Kidney tubule cell (primary cell): ENCODE measurements at places on chromosomes 3 and 15.

- DNase-seq: peak; percentile 18
Measured at GRCh38 chr3:172357850-172358754, 90.2 kb downstream of the GHSR start.

DNA sequence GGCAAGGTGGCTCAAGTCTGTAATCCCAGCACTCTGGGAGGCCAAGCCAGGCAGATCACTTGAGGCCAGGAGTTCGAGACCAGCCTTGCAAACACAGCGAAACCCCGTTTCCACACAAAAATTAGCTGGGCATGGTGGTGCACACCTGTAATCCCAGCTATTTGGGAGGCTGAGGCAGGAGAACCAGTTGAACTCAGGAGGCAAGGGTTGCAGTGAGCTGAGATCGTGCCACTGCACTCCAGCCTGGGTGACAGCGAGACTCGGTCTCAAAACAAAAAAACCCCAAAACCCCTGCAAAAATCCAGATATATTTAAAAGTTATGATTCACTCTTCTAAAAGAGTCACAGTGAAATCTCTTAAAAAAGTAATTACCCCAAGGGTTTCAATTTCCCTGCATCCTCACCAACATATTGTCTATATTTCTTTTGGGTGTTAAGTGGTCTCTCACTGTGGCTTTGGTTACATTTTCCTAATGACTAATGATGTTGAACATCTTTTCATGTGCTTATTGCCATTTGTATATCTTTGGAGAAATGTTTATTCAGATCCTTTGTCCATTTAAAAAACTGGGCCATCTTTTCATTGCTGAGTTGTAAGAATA lies 73.2 kb upstream of the UBP1 start:
- DNase-seq: no peak

DNA sequence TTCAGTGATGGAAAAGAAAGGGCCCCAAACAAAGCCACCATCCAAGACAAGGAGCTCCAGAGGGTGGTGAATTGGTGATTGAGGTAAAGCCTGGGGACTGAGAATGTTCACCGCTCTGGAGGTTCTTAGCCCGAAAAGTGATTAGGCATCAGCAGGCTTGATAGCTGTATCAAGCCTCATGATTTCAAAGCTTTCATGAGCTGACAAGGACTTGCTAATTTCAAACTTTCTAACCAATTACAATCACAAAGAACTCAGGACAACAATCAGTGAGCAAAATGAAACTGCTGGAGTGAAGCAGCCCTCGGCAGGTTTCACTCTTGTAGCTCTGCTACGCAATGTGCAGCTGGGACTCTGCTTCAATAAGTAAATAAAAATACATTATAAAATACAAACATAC lies 391.3 kb downstream of the TIGIT start:
- DNase-seq: no peak

GRCh38 chr15:68829068-68829467 lies 8.4 kb upstream of the ANP32A start:
- DNase-seq: peak; percentile 18

DNA sequence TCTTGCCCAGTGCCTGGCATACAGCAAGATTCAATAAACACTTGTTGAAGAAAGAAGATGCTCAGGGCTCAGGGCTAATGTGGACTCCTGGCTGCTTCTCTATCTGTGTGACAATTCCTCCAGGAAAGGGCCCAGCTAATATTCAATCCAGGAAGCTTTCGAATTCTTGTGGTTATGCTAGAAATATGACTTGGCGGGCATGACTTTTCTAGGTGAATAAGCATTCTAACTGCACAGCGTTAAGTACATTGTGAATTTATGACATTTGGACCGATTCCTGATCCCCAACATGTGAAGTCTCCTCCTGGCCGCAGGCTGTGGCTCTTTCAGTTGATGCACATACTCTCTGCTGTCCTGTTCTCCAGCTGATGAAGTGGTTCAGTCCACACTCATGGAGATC lies 117.0 kb downstream of the IMPG2 start:
- peak; percentile 65 for DNase-seq

- no peak for DNase-seq
Measured at GRCh38 chr3:105629718-105630117, 239.1 kb downstream of the CBLB start.

DNA sequence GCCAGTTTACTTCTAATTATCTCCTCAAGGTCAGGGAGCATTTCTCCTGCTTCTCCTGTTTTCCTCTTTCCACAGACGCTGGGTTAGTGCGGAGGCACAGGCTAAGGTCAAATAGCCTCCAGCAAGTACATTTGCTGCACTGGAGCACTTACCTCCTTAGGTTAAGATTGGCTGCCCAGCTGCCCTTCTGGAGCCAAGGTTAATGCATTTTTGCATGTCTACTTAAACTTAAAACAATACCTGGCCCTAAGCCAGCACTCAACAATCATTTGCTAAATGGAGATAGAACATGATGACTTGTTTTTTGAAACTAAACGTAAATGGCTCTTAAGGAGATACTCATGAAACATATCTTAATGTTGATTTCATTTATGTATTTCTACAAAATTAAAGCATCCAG lies 83.5 kb downstream of the SSR3 start:
- DNase-seq: peak; percentile 36

DNA sequence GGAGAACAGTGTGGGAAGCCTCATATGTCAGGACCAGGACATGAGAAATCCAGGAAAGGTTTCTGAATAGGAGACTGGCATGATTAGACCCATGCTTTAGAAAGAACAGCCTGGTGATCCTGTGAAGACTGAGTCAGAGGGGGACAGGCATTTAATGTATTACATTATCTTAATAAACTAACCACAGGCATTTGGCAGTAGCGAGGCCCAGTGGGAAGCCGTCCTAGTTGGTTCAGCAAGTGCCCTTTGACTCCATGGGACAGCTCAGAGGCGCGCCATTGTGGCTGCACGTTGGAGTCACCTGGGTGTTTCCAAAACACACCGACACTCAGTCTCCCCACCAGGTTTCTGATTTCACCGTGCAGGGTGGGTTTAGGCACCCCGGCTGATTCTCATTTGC lies 90.5 kb upstream of the DGKG start:
- DNase-seq: peak; percentile 84

- no peak for DNase-seq
Measured at GRCh38 chr15:59994888-59995557, 9.1 kb upstream of the FOXB1 start.

DNA sequence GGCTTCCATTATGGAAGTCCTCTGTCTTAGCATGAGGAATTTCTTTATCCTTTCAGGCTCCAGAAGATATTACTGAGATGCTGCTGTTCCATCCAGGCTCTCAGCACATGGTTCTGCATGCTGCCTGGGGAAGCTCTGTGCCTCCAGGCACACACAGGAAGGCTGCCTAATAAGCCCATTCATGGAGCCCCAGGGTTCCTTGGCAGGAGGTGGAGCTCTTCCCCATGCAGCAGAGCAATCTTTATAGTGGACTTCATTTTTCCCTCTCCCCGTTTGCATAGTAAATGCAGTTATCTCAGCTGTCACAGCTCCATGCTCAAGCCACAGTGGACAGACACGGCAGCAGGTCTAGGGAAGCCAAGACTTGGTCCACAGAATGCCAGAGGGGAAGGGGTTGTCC lies 57.6 kb downstream of the BOC start:
- DNase-seq: no peak

DNA sequence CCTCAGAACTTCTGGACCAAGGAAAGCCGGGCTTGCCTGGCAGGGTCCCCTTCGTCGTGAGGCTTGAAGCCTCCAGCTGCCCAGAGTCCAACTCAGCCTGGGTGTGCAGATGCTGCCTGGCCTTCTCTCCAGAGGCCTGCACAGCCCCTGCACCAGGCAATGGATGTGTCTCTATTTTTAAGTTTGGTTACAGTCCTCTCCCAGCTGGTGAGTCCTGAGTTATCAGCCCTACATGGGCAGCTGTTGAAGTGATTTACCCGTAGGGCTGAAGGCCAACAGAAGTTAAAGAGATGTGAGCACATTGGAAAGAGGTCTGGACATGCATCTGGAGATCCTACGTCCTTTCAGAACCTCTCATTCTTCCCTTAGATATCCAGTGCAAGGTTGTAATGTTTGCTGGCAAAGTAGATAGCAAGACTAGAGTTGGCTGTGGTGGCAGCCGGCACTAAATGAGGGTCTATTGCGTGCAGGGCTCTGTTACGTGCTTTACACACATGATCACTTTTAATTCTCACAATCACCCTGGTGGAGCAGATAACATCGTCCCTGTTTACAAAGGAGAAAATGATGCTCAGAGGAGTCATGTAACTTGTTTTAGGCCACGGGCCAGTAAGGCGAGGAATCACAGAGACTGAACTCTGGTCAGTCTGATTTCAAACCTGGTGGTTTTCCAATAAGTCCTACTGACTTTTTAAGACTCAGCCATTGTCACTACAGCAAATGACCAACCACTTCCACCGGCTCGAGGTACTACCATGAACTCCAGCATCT lies 9.9 kb downstream of the FYCO1 start:
- no peak for DNase-seq

DNA sequence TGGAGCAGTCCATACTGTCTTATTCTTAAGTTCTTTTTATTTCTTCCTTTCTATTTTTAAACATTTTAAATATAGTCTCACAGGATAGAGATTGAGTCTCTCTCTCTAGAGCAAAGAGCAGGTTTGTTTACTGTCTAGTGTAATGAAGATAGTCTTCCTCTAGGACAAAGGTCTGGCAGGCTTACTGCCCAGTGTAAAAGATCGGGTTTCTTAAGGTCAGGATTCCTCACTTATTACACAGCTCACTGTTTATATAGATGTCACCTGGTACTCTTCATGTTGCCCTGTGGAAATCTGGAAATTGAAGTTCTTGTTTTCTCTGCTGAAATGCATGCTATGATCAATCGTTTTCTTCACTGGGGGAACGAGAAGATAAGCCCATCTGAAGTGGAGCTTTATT lies 76.0 kb downstream of the ZBBX start:
- DNase-seq: no peak

DNA sequence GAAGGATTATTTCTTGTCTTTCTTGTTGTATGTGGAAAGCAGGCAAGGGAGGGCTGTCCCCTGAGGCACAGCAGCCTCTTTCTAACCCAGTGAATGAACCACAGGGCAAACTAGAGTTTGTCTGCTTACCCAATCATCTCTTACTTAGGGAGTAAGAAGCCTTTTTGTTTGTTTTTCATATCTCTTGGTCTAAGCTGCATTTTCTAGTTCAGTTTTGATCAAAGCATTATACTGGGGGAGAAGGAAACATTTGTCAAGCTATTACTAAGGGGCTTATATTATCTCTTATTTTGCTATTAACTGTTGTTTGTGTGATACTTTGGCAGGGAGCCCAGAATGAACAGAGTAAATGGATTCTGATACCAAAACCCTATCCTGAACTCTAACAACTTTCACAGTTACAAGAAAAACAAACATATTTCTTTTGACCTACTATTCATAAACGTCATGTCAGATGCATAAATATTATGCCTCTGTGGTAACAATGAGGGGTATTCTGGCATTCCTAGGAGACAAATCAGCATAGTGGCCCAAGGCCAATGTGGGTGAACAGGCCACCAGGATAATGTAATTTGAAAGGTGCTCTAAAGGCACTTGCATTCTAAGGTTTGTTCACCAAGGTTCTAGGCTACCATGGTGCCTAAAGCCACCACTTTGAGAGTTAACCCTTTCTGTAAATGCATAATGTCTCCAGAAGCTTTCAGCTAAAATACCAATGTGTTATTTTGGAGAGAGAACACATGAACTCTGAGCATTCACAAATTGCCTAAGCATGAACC lies 271.6 kb upstream of the ZPLD1 start:
- DNase-seq: peak; percentile 95

GRCh38 chr3:40877631-40878463 lies 321.5 kb upstream of the CTNNB1 start:
- DNase-seq: no peak

- DNase-seq: no peak
Measured at GRCh38 chr3:174958671-174959328, 99.7 kb downstream of the NAALADL2 start.

DNA sequence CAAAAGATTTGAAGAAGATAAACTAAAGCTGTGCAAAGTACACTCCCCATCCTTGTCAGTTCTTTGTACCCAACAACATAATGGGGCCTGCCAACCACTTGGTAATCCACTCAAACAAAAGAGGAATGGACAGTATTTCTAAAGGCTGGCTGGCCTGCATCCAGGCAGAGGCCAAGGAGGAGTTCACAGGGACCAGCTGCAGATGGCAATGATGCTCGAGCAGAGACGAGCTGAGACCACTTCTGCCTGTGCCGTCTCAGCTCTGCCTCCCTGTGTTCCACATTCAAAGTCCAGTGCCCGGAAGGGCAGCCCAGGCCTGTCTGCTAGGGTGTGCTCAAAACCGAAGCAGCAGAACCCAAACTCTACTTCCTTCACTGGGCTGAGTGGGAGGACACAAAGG lies 14.3 kb downstream of the CXCR6 start:
- no peak for DNase-seq

GRCh38 chr15:40483919-40484318 lies 13.1 kb downstream of the CHST14 start:
- DNase-seq: no peak

- DNase-seq: no peak
Measured at GRCh38 chr3:184409331-184409926, 29.6 kb downstream of the CHRD start.

DNA sequence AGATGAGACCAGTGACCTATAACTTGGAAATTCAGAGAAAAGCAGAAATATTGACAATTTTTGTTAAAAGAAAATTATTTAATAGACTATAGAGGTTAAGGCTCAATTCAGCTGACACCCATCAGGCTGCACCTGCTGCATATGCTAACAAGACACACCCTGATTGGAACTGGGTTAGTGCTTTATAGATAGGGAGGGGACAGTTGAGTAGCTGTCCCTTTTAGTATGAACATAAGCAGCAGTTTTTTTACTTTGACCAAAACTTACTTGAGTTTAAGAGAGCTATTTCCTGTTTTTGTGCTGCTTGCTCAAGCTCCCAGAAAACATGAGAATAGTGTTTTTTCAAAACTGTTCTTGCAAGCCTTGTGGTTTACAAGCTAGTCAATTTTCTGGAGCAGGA lies 292.6 kb downstream of the LRRC3B start:
- no peak for DNase-seq

DNA sequence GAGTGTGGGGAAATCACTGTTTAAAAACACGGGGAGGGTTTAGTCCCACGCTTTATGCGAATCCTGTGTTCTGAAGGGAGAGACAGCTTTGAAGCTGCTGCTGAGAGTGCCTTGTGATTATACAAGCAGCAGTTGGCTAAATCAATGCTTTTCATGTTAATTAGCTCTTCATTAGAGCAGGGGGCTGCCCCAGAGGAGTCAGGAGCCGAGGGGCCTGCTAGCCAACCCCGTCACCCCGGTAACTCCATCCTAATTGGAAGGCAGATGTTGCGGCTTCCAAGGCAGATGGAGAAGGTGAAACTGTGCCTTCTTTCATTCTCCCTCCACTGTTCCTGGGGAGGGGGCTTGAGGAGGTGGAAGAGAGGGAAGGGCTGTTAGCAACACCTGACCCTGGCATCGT lies 92.4 kb upstream of the ANKRD34C start:
- DNase-seq: no peak
